Caki2 (cell line): ENCODE measurements at places on chromosomes 3 and 15. TPM values are rescaled to one million over a fixed set of nuclear protein-coding genes. Genes with fewer than 3 reads are reported as not detected.

GRCh38 chr3:13209634-13209997 is 136.4 kb upstream of the IQSEC1 start:
- DNase-seq, result no peak

GRCh38 chr15:59169251-59169708 is 37.4 kb upstream of the LDHAL6B start:
- DNase-seq, result peak; percentile 72

DNA sequence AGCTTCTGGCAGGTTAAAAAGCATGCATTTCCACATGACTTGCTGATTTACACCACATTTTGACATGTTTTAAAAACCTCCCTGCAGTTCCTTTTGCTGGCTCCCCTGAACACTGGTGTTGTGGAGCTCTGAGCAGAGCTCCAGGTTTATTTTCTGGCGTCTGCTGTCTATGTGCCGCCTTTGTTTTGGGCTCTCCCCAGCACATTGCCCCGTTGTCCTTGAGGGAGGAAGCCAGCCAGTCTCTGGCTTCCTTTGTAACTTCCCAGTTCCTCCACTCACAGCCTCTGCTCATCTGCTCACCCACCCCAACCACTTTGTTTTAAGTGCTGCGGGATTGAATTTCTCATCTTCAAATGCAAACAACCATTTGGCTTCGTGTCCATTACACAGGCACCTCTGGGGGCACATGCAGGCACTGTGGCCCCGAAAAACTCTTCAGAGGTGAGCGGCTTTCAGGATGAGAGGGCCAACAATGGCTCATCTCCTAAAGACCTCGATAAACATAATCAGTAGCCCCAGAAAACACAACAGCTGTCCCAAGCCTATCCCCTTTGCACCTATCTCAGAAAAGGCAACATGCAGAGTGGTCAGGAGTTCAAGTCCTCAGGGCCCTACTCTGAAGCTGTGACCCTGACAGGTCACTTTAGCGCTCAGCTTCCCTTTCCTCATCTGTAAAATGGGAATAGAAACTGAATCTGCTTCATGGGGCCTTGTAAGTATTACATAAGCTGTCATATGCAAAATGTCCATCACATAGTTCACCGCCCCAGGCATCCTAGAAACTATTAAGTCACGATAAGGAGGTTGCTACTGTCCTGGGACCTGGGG is 1.3 kb upstream of the MEF2A start:
- DNase-seq, result peak; percentile 2

GRCh38 chr3:113018536-113019181 is 27.9 kb downstream of the GTPBP8 start:
- peak; percentile 2 for DNase-seq

- DNase-seq, result no peak
Measured at GRCh38 chr15:79948761-79949160, 22.2 kb downstream of the BCL2A1 start.

DNA sequence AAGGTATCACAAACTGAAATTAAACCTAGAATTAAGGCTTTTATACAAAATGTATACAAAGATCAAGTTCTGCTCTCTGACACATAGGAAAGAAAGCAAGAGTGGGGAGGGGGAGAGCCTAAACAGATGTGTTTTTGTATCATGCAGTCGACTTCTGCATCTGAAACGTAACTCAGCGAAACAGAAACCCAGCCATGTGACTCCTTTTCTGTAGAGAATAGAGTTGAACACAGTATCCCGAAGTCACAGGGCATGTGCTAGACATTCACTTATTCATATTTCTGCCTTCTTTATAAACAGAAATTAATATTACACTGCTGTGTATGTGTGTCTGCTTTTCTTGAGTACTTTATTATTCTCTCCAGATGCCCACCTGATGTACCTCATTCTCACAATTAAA is 121.0 kb downstream of the PDZRN3 start:
- DNase-seq, result no peak

DNA sequence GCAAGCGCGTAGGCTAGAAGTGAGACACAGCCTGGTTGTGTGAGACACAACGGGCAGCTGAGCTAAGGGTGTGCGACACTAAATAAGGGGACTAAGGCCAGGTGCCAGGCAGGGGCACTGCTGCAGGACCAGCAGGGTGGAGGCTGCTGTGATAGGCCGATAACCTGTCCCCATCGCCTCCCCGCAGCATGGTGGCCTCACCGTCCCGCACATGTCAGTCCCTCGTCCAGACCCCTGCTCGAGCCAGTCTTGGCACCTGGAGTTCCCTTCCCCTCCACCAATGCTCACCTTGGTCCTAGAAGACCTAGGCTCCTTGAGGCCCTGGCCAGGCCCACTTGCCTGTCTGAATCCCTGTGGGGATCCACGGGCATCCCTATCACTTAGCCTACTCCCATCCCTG is 96.1 kb downstream of the HMG20A start:
- no peak for DNase-seq

DNA sequence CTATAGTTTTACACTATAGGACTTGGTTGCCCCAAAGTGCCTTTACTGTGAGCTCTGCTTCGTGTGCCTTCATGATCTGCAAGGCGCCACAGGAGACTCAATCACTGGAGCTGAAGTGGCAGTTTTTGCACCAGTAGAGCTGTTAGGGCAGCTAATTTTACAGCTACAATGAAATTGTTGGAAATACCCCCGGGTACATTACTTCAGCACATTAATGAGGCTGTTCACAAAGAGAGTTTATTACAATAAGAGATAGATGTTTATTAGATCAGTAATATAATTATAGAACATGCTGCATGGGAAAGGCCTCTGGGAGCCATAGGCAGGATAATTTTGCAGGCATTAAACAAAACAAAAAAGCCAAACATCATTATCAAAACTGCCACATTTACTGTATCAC is 231.1 kb downstream of the CTNNB1 start:
- no peak for DNase-seq

DNA sequence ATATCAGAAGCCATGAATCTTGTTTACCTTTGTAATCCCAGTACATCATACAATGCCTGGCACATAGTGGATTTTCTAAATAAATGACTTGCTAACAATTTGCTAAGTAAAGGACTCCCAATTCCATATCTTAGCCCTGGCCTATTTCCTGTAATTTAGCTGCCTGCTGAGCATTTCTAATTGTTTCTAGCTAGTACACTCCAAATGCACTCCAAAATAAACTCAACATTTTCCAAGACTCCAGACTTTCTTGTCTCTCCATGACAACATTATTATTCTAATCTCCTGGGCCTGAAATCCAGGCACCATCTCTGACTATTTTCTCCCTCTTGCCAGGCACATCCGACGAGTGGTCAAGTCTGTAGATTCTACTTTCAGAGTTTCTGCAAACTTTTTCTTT is 773.5 kb downstream of the SQOR start:
- no peak for DNase-seq

GRCh38 chr3:64157150-64158035 is 67.9 kb downstream of the PRICKLE2 start:
- no peak for DNase-seq

GRCh38 chr3:186598108-186598784 is 14.6 kb upstream of the AHSG start:
- DNase-seq, result peak; percentile 93

GRCh38 chr3:105349684-105350387 is 16.9 kb upstream of the ALCAM start:
- DNase-seq, result no peak

DNA sequence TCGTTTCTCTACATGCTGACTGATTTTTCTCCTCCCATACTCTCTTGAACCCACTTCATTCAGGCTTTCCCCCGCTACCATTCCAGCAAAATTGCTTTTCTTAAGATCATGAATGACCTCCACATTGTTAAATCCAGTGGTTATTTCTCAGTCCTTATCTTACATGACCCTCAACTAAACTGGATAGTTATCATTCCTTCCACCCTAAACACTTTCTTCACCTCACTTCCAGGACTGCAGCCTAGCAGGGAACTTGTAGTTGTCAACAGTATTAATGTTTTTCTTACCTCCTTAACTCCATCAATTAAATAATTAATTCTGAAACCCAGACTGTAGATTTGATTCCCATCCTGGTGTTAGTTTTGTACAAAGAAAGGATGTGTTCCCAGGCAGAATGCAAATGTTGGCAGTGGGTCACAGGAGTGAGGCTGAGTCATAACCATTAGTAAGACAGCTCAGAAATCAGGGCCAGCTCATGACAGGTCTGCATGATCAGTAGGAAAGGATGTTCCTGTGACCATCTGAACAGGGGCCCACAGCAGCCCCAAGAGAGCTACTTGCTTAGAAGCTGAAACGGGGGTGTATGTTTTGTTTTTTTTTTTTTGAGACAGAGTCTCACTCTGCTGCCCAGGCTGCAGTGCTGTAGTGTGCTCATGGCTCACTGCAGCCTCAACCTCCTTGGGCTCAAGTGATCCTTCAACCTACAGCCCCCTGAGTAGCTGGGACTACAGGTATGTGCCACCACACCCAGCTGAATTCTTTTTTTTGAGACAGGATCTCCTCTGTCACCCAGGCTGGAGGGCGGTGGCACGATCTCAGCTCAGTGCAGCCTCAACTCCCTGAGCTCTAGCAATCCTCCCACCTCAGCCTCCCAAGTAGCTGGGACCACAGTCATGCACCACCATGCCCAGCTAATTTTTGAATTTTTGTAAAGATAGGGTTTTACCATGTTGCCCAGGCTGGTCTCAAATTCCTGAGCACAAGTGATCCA is 9.1 kb downstream of the BCL2L10 start:
- peak; percentile 87 for DNase-seq

GRCh38 chr3:34157491-34157890 is 359.1 kb downstream of the PDCD6IP start:
- DNase-seq, result no peak

GRCh38 chr3:28125342-28125741 is 116.1 kb upstream of the CMC1 start:
- DNase-seq, result no peak

GRCh38 chr3:119145500-119146167 is at the start of gene TEX55:
Gene TEX55, plus strand, starts transcription at chr3:119146165. Its CDS starts 25 bp downstream, at chr3:119146190.
- peak; percentile 52 for DNase-seq

DNA sequence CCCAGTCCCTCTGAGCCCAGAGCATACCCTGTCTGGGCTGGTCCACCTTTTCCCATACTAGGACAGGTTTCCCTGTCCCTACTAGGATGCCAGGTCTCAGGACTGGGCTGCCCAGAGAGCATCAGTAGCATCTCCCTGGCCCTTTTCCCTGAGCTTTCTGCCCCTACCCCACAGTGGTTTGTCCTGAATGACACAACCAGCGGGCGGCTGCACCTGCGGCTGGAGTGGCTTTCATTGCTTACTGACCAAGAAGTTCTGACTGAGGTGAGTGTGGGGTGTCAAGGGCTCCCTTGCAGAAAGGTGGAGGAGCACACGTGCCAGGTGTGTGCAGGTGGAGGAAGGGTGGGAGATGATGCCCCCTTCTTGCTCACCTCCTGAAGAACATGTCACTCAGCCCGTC is 33.5 kb downstream of the ESYT3 start:
- no peak for DNase-seq

- DNase-seq, result no peak
Measured at GRCh38 chr15:79307251-79307650, 3.7 kb upstream of the TMED3 start.

- no peak for DNase-seq
Measured at GRCh38 chr3:186974824-186975313, 44.5 kb downstream of the ST6GAL1 start.

GRCh38 chr3:194031867-194032635 is 103.9 kb upstream of the HES1 start:
- DNase-seq, result no peak

GRCh38 chr3:32557640-32558352 is 12.9 kb downstream of the DYNC1LI1 start:
- DNase-seq, result no peak

DNA sequence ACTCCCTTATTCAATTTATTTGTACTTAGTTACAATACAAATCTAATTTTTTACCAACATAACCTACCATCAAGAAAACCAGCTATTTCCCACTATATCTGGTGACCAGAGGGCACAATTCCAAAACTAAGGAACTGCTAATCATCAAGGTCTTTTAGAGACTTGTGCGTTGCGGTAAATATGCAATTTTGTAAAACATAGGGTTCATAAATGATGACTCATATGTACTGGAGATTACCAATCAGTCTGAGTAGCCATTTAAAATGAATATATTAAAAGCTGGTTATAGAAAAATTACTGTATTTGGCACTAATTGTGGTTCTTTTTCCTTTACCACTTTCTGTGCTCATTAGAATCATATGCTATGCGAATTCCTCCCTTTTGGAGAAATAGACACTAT is 859.6 kb downstream of the ROBO1 start:
- DNase-seq, result no peak

DNA sequence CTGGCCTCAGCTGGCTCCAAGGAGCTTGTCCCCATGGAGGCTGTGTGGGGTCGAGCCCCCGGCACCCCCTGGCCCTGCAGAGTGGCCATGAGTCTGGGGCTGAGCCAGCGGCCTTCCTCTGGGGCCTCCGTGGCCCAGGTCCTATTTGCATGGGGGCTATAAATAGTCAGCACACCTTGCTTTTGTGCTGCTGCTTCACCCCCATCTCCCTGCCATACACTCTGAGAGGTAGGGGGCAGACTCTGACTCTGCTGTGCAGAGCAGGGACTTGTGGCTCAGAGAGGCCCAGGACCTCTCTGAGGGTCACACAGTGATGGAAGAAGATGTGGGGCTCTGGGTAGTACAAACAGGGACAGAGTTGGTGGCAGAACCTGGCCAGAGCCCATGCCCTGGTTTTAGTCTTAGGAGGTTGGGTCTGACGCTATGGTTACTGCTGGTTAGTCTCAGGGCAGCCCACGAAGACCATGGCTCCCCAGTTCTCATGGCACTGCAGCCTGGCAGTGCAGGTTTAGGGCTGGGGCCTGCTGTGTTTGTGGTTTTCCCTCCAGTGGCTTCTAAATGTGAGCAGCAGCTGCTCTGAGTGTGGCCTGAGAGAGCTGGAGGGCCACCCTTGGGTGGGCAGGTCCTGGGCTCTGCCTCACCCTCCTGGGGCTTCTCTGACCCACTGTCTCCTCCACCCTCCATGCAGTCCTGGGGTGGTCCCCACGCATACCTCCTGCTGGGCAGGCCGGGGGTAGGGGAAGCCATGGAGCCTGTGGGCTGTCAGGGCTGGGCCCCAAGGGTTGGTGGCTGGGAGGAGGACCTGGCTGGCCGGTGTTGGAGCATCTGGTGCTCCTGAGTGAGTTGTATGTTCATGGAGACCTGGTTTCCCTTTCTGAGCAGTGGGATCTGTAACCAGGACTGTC is 13.6 kb downstream of the PRKCD start:
- DNase-seq, result no peak

Gene TBL1XR1
- total RNA-seq, result 157 and 178 TPM in 2 replicates

Gene GRK7
- total RNA-seq, result not detected in 2 replicates

Gene ZMYND10
- 3.3 and 10.8 TPM in 2 replicates for total RNA-seq

Gene OXTR
- 0.61 and 1.6 TPM in 2 replicates for total RNA-seq

Gene ZNF80
- not detected in 2 replicates for total RNA-seq

Gene CTXN2
- not detected in 2 replicates for total RNA-seq

Gene ISL2
- 1.4 and 8.1 TPM in 2 replicates for total RNA-seq

Gene PCSK6
- 5.5 and 9.4 TPM in 2 replicates for total RNA-seq

Gene PRICKLE2
- 0.24 and 20.2 TPM in 2 replicates for total RNA-seq

Gene USP3
- total RNA-seq, result 41.2 and 53.3 TPM in 2 replicates

Gene APPL1
- total RNA-seq, result 24.4 and 29.3 TPM in 2 replicates

Gene SERINC4
- not detected in 2 replicates for total RNA-seq

Gene HDC
- not detected in 2 replicates for total RNA-seq

Gene SMCO1
- not detected in 2 replicates for total RNA-seq

Gene CPLX3
- not detected in 2 replicates for total RNA-seq
